ENCODE measurements at places on chromosomes 6 and 20.
A peak's percentile ranks its signal among the peaks of the same experiment; 100 is the strongest.

DNA sequence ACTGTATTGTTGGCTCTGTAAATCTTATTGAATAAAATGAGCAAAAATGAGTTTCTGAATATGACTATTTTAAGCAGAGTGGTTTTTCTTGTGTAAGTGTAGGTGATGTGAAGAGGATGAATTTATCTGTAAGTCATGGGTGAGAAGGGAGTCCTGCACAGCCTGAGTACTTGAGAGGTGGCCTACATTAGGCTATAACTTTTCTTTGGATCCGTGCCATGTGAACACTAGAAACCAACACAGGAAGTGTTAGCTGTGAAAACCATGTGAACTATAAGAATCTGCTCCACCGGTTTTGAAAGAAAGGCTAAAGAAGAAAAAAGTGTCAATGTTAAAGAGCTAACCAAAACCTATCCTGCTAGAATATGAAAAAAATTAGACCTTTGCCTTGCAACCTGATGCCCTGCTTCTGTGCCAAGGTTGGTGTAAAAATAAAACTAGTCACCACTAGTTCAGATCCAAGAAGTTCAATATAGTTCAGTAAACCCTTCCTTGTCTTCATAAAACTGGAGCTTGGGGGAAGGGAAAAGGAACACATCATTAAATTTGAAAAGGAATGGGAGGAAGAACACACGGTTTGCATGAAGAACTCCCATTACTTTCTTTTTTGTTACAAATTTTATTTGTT, 21.3 kb downstream of the PLCB1 start:
- no peak for DNase-seq

DNA sequence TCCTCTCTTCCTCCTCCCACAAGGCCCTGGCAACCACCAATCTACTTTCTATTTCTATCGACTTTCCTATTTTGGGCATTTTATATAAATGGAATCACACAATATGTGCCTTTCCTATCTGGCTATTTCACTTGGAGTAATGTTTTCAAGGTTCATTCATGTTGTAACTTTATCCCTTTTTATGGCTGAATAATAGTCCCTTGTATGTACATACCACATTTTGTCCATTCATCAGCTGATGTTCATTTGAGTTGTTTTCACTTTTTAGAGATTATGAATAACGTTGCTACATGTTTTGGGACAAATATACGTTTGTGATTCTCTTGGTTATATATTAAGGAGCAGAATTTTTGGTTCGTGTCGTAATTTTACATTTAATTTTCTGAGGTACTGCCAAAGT, 33.9 kb downstream of the SCGN start:
- DNase-seq = no peak

GRCh38 chr6:13561624-13562267, 12.7 kb upstream of the SIRT5 start:
- DNase-seq = no peak

- DNase-seq = no peak
These were observed 6.7 kb downstream of the RAET1E start for GRCh38 chr6:149891259-149891658.

- no peak for DNase-seq
These were observed 70.6 kb upstream of the SOX4 start for GRCh38 chr6:21522797-21523456.

DNA sequence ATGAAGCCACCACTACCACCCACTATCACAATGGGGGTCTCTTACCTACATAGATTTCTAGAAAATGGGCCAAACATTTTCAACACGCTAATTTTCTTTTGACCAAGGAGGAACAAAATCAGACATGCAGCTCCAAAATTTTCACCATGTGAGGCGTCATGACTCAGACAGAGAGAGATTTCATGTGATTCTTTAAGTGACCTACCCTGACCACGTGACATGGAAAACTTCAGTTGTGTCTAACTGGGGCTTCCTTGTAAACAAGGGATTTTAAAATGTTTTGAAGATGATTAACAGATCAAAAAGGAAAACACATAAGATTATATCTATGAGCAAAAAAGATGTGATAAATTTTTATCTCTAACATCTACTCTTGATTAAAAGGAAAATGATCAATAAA, 199.2 kb downstream of the TBXT start:
- DNase-seq = no peak

GRCh38 chr20:8221887-8222419, 89.9 kb downstream of the PLCB1 start:
- DNase-seq = no peak

DNA sequence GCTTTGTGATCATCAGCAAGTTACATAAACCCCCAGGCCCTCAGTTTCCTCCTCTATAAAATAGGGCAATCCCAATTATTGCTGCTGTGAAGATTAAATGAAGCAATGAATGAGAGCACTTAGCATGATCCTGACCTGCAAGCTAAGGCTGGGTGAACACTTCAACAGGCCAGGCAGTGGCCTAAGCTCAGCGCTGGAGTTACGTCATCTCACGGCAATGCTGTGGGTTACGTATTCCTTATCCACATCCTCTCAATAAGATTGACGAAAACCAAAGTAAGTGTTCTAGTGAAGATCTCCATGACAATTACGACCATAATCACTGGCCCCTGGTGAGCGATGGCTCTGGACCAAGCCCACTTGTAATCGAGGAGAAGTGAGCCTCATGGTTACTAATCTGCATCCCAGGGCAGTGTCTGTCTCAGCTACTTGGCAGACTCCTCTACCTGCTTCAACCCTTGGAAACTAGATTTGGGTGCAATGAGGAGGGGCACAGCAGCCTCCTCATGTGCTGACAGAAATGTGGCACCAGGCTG, 274.1 kb upstream of the ARID1B start:
- no peak for DNase-seq

DNA sequence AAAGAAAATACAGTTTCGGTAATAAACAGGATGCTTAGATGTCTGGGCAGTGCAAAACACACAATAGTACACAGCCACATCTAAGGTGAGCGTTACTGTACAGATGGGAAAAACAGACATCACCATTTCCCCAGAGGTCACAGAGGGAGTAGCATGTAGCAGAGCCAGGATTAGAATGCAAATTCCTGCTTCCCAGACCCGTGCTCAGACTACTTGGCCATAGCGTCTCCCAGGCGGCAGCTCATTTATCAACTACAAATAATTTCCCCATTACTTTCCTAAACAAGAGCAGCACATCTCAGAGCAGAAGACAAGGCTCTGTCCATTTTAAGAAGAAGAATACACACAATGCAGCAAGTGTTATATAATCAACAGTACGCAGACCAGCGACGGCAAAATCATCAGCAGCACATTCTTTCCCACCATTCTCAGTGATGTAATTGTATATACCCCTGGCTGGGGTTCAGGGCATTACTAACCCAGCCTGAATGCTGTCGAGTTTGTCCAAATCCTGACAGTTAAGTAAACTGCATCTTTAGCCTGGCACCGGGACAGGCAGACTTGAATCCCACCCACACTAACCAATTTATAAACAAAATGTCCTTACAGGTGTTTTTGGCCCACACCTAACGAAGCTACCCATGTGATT, 61.9 kb downstream of the CNKSR3 start:
- DNase-seq = no peak

- DNase-seq = no peak
These were observed 567.4 kb upstream of the CITED2 start for GRCh38 chr6:139941826-139942225.

DNA sequence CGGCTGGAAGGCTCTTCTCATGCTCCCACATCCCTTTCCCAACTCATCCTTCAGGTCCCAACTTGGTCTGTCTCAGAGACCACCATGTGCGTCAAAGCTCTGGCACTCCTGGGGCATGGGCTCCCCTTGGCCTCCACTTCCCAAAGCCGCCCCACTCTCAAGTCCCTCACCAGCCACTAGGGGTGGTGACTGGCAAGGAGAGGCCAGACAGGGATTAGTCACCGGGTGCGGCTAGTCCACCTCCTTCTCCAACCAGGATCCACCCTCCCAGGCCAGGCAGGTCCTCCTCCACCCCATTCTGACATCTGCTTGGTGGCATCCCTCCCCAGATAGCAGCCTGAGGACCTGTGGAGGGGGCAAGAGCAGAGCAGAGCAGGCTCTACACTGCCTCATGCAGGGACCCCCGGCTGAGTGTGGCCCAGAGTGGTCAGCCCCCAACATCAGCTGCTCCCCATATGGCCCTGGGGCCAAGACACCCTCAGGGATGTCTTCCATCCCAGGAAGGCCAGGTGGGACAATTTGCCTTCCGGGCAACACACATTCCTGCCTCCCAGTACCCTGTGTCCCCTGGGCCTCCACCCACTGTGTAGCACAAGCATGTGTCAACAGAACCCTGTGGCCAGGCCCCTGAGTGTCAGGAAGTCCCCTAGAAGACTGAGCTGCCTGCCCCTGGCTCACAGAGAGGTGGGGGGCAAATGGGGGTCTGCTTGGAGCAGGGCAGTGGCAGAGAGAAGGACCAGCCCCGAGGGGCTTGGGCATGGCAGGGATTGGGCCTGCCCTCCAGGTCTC, 29.2 kb downstream of the YTHDF1 start:
- no peak for DNase-seq

DNA sequence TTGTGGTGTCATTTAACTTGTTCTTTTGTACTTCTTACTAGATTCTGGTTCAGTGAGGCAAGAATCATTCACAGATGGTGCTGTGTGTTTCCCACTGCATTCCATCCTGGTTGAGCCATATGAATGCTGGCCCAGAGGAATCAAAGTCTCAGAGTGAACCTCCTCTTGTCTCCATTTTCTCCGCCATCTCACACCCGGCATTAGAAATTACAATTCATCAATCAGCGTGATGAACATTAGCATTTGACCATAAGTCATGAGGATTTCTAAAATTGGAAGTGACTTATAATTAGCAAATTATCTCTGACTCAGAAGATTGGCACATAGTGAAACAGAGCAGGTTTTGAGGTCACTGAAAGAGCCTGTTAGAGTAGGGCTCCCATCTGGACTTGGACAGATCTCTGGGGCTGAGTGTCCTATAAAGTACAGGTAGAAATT, 25.2 kb downstream of the TNFAIP3 start:
- no peak for DNase-seq

- DNase-seq = peak; percentile 75
These were observed 9.1 kb downstream of the ATP9A start for GRCh38 chr20:51758978-51759544.

DNA sequence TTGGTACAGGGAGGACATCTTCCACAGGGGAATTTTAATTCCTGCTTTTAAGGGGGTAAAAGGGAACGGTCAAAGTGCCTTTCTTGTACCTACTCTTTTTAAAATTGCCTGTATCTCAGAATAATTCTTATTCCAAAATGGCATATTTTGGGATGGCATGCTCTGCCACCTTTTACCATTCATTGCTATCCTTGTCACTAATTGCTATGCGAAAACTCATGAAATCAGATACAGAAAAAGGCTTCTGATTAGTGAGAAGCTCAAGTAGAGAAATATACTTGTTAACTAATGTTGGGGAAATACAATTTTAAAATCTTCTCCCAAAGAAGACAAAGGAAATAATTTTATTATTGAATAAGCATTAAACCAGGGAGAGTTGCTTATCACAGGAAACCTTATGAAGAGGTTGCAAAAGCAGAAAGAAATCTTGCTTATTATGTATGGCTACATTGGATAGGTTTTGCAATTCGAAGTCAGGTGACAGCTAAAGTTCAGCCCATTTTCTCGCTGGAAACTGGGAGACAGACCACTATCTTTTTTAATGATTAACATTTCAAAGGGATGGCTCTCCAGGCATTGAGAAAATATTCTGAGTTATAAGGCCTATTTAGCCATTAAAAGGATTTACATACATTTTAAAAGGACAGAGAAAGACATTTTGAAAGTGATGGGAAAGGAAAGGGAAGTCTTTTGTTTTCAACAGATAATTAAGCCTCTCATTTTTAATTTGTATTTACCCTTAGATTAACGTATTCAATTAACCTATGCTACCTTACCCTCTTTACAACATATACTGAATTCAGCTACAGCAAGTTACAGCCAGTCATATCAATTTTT, 110.3 kb upstream of the PRSS16 start:
- DNase-seq = no peak

DNA sequence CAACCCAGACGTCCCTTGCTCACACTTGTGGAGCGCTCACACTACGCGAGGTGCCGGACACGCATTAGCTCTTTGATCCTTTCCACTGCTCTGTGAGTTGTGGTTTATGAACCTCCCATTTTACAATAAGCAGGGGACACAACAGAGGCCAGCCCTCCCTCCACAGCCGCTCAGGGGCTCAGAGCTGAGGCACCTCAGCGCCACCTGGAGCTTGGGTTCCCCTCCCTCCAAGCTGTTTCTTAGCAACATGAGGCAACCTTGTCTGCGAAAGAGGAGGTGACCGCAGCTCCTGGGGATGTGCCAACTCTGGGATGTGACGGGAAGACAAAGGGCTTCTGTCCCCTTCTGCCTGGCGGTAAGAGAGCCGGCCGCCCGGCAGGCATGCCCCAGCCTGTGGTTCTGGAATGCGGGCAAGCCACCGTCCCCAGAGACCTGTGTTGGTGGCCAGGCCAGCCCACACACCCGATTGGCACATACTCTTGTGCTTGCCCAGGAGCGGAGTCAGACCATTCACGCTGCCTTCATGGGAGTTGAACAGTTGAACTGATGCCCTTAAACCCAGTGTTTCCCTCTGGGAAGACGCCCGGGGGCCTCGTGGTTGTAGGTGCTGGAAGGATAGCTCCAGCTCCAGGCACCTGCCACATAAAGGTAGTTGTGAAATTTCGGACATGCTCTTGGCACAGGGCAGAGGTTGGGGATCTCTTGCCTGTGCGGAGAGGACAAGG, 44.5 kb downstream of the RBM38 start:
- DNase-seq = peak; percentile 72
